ENCODE measurements at places on chromosomes 7 and 10. TPM values are rescaled to one million over a fixed set of nuclear protein-coding genes. Genes with fewer than 3 reads are reported as not detected.

DNA sequence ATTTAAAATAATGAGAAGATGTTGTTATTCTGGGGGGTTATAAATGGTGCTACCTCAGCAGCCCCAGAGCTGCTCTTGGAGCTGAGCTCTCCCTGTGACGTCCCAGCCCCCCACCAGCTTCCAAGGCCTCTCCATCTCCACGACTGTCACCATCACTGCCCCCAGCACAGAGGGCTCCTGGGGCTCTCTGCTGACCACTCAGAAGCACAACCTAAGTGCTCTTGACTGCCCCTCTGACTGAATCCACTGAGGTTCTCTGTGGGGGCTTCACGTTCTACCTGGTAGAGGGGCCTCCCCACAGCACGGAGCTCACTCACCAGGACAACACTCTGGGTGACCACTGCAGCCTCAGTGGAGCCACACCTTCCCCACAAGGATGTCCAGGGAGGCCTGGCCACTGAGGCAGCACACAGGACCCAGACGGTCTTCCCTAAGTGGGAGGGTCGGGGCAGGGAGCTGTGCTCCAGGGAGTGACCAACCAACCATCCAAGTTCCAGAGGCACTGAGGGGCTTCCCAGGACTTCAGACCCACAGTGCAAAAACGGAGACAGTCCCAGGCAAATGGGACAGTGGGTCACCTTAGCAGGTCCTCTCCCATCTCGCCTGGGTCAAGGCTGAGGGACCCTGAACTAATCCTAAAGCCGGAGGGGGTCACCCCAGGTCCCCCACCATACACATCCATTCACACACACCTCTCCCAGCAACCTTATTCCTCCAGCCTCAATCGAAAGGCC is 121.0 kb upstream of the PPP2R2D start:
- DNase-seq = no peak

DNA sequence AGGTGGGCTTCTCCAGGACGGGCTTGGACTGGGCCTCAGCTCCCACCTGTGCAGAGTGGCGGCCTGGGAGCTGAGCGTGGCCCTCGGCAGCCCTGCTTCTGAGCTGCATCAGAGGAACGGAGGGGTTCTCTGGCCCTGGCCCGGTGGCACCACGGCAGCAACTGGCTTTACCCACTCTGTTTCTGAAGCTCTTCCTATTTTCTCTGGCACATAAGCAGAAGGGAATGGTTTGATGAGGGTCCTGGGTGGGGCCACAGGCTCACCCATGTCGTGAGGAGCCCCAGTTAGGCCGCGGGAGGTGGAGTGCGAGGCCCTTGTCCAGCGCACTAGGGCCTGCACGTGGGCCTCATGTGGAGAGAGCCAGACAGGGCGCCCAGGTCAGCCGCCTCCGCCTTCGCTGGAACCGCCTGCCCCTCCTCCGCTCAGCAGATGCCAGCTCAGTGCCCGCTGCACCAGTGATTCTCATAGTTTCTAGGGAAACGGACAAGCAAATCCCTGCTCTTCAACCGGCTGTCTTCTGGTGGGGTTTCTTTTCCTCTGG is 284.0 kb downstream of the CELF2 start:
- no peak for DNase-seq

DNA sequence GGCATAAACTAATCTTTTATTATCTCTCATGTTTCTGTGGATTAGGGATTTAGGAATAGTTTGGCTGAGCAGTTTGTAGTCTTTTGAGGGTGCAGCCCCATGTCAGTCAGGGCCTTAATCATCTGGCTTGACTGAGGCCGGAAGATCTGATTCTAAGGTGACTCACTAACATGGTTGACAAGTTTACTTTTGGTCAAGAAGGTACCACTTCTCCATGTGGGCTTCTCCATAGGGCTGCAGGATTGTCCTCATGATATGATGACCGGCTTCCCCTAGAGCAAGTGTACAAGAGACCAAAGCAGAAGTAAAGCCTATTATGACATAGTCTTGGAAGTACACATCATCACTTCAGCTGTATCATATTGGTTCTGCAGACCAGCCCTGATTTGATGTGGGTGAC is 45.9 kb upstream of the OIT3 start:
- no peak for DNase-seq

DNA sequence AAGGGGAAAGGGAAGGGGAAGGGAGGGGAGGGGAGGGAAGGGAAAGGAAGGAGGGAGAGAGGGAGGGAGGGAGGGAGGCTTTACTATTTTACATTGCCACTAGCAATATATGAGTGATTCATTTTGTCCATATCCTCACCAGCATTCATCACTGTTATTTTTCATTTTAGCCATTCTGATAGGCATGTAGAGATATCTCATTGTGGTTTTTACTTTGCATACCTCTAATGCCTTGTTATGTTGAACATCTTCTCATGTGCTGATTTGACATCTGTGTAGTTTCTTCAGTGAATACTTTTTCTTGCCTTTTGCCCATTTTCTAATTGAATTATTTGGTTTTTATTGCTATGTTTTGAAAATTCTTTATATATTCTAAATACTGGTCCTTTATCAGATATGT is 52.7 kb downstream of the GCC1 start:
- DNase-seq = no peak

DNA sequence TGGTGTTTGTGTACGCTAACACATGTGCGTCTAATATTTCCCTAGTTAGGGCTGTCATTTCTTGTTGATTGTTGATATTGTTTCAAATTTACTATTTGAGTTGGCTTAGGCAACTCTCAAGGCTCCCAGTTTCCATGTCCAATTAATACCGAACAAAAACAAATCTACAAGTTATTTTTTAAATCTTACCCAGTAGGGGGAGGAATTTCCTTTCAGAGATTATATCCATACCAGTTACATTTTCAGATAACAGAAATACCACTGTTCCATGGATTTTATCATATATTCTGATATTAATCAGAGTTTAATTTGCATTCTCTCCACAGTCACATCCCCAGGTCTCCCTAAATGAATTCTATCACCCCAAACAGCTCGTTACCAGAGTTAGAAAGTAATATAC is 7.2 kb upstream of the AKR1B10 start:
- DNase-seq = no peak

DNA sequence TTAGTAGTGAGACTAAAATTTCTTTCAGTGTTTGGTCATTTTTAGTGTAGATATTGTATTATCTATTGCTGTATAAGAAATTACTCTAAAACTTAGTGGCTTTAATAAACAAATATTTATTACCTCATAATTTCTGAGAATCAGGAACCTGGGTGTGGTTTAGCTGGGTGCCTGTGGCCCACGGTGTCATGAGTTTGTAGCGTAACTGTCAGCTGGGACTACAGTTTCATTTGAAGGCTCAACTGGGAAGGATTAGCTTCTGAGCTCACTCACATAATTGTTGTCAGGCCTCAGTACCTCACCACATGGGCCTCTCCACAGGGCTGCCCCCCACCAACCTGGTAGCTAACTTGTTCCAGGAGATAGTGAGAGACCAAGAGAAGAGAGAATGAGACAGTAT is 98.5 kb downstream of the SRI start:
- no peak for DNase-seq

Gene RHOBTB1
- total RNA-seq = 2.5 TPM

Gene EMX2
- total RNA-seq = not detected
